ENCODE measurements at places on chromosomes 5 and 9.

DNA sequence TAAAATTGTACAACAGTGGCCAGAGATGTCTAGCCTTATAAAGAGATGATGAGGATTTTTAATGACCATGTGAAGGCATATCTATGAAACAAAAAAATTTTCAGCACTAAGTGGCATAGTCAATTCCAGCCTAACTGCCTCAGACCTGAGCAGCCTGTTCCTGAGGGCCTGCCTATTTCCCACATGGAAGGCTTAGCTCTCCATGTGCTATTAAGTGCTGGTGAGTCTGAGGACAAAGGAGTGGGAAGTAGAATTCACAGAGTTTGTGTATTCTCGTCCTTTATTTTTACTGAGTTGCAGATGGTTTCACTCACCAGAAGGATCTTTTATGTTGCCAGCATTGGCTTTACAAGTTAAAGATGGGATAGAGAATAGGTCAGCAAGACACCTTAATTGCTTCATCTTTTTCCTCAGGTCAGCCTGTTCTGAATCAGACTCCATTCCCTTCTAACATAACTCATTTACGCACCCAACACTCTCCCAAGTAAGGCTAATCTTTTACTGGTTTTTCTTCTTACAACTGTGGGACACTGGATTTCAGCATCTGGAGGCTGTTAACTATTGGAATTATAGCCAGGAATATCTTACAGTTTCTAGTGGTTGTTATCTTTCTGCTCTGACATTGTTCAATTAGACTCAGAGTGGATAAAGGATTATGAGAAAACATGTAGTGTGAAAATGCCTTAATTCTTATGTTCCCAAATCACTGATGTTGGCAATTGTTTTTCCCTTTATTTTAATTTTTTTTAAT lies 76.8 kb downstream of the ISOC1 start:
- no peak for ATAC-seq

GRCh38 chr5:1886846-1887587 lies 4.3 kb upstream of the IRX4 start:
- no peak for ATAC-seq

DNA sequence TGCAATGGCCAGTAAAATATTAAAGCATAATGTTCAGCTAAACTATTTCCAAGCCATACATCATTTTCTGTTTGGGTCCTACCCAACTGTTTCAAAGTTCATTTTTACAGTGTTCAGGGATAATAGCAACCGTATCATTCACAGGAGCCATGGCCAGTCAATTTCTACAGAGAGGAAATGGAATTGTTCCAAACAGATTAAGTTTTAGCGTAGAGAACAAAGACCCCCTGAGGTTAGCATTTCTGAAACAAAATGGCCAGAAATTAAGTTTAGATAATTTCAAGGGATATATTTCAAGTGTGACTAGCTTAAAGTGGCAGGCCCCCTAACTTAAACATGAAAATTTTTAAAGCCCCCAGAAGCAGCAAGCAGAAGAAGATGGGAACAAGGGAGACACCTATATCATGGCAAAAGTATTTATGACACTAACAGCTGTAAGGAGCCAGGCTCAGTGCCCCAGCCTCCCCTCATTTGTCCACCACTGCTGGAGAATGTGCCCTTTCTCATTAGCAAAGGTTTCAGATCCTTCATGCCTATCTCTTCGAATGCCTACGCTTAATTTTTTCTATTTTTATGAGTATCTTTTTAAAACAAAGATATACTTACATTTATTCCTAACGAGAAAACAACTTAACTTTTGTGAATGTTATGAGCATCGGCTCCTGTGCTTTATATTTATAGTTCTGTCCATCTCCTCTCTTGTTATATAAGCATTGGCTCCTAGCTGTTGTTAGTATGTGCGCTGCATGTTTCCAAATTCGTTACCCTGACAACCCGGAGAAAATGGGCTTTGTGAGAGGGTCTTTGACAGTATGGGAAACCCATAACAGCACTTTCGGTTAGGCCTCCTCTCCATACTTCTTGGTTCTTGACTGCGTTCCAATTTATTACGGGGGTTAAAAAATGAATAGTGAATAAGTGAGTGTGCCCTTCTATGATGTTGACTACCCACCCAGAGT lies 116.3 kb downstream of the MED27 start:
- ATAC-seq: no peak

GRCh38 chr9:95510709-95511615 lies 5.8 kb downstream of the PTCH1 start:
- ATAC-seq: peak; percentile 79

GRCh38 chr5:31193591-31194467 lies at the start of gene CDH6:
CDH6 (plus strand) TSS chr5:31193686; CDS start chr5:31267474, 73,788 bp downstream.
- ATAC-seq: no peak

- ATAC-seq: no peak
Observed at GRCh38 chr9:129098328-129098727, 12.3 kb downstream of the CRAT start.

GRCh38 chr5:80799041-80799440 lies 144.3 kb upstream of the DHFR start:
- ATAC-seq: no peak

GRCh38 chr5:34584165-34584564 lies 72.0 kb upstream of the RAI14 start:
- no peak for ATAC-seq

DNA sequence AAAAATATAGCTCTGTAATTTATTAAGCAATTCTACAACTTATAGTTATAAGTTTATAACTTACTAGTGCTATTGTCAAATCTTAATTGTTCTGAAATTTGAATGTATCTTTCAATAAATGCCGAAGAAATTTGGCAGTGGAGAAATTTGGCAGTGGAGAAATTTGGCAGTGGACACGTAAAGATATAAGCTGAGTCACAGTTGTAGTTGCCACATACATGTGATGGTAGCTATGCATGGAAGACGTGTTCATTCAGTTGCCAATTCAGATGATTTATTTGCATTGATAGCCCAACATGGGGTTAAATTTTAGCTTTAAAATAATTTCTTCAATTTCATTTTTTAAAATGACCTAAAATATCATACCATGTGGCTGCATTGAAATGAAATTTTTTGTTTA lies 127.8 kb upstream of the NR4A3 start:
- ATAC-seq: no peak

DNA sequence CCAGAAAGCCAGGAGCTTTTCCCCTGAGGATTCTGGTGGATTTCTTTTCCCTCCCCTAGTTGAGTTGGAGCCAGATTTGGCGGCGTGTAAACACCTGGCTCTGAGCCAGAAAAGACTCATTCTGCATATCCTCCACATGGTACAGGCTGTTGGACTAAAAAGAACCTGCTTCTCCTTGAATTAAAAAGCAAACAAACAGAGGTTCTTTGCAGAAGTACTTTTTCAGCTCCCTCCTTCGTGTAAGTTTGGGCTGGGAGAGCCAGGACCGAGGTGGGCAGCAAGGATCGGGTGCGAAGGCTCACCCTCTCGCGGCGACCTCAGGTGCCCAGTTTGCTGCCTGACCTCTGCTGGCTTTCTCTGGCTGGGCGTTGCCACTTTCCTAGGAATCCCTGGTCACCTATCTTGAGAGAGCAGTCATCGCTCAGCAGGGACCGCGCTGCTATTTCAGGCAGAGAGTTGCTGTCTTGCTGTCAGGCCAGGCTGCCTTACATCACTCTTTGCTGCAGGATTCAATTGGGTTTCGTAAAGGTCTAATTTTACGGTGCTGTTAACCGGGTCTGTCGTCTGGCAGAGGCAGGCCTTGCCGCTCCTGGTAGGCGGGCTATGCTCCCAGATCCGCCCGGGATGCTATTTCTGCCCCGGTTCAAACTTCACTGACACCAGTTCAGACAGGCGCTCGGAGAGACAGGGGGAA lies 3.2 kb downstream of the PAPPA start:
- no peak for ATAC-seq

DNA sequence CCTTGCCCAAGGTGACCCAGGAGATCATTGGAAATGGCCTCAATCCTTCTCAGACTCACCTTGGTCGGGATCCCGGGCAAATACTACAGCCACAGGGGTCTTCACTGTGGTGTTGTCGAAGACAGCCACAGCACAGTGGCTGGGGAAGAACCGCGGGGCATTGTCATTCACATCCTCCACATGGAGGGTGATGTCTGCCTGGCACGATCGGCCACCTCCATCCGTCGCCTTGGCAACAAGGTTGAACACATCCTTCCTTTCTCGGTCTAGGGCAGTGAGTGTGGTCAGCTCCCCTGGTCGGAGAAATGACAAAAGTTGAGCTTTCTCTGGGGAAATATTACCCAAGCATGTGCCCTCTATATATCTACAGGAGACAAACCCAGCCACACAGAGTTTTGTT lies 56.8 kb downstream of the FAT2 start:
- peak; percentile 14 for ATAC-seq

- ATAC-seq: no peak
Observed at GRCh38 chr5:73394610-73395009, 54.0 kb downstream of the FOXD1 start.

- ATAC-seq: peak; percentile 96
Observed at GRCh38 chr5:96177303-96177869, 215.7 kb upstream of the ELL2 start.

DNA sequence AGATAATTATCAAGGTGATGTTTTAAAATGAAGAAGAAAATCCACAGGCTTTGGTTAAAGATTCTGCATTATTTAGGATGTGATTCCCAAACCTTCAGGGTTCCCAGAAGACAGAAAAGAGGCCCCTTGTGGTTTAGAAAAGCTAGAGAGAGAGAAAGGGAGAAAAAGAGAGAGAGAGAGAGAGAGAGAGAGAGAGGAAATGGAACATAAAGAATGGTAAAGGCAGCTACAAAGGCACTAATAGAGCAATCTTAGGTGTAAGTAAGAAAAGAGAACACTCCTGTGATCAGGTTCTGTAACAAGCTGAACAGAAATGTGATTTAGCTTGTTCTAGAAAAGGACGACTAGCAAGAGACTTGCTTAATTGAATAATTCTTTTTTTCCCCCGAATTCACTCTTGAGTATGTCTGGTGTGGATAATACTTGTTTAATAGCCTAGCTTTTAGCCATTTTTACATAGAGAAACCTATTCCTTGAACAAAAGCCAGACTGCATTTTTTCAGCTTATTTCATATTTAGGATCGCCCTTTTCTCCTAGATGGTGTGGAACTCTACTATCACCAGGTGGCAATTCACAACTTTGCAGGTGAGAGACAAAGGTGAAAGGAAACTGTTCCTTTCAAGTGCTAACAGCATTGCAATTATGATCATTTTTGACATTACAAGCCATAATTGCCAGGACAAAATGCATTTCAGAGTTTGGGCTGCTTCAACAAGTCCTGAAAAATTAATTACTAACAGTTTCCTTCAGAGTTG lies 57.6 kb upstream of the SH3GL2 start:
- no peak for ATAC-seq

- ATAC-seq: peak; percentile 86
Observed at GRCh38 chr5:100780376-100780870, 122.7 kb downstream of the ST8SIA4 start.

- ATAC-seq: no peak
Observed at GRCh38 chr5:5331848-5332247, 90.6 kb upstream of the ICE1 start.

DNA sequence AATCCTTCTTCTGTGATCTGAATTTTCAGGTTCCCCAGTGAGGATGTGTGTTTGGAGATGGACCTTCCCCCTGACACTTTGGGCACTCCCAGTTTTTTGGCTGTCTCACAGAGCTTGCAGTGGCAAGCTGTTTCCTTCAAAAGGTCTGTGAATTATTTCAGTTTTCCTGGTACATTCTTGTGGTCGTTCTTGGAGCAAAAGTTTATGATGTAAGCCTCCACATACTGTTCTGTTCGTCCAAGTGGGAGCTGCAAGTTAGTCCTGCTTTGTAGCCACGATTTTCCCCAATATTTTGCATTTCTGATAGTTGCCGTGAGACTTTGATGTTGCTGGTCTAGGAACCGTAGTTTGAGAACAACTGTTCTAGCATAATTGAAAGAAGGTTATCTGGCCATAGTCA lies 88.3 kb downstream of the MTAP start:
- ATAC-seq: no peak

GRCh38 chr9:121484651-121485446 lies 14.8 kb downstream of the GGTA1 start:
- ATAC-seq: no peak

DNA sequence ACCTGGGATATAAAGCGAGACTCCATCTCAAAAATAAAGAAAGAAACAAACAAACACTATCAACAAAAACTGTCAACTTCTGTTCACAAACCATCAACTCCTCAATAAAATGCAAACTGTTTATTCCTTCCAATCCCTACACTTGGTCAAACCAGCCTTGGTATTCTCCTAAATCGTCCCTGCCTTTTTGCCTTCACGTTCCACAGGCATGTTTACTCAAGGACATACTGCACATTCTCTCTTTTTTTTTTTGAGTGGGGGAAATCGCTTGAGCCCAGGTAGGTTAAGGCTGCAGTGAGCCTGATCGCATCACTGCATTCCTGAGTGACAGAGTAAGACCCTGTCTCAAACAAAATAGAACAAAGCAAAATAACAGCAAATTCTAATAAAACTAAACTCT lies 13.0 kb downstream of the UBAP2 start:
- ATAC-seq: no peak

- ATAC-seq: no peak
Observed at GRCh38 chr5:93130624-93131490, 450.2 kb downstream of the NR2F1-AS1 start.

DNA sequence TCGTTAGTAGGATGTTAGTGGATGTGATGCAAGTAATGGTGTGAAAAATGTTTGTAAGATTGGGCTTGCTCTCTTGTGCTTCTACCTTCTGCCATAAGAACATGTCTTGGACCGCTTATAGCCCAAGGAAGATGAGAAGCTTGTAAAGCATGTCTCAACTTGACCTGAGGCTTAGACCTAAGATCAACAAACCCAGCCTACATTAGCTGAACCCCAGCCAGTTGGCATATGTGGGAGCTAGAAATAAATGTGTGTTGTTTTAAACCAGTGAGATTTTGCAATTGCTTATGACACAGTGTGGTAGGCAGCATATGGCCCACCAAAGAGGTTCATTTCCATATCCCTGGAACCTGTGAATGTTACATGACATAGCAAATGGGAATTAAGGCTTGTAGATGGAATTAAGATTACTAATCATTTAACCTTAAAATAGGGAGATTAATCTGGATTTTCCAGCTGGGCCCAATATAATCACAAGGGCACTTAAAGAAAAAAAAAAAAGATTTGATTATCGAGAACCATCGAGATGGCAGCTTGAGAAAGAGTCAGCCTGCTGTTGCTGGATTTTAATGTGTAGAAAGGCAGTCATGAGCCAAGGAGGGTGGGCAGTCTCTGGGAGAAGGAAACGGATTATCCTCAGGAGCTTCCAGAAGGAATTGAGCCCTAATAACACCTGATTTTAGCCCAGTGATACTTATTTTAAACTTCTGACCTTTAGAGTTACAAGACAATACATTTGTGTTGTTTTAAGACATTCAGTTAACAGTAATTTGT lies 27.3 kb upstream of the EDIL3 start:
- ATAC-seq: no peak
